ENCODE measurements at places on chromosomes 12 and 14.

GRCh38 chr14:46480817-46481216 lies 170.8 kb downstream of the RPL10L start:
- no peak for DNase-seq

GRCh38 chr12:12720672-12721161 lies 3.5 kb downstream of the CDKN1B start:
- DNase-seq, result no peak

- DNase-seq, result no peak
Observed at GRCh38 chr12:1878214-1878613, 40.2 kb downstream of the CACNA2D4 start.

- no peak for DNase-seq
Observed at GRCh38 chr14:61098721-61099120, 117.7 kb downstream of the SLC38A6 start.

GRCh38 chr12:7139200-7139599 lies 9.0 kb downstream of the CLSTN3 start:
- DNase-seq, result no peak

DNA sequence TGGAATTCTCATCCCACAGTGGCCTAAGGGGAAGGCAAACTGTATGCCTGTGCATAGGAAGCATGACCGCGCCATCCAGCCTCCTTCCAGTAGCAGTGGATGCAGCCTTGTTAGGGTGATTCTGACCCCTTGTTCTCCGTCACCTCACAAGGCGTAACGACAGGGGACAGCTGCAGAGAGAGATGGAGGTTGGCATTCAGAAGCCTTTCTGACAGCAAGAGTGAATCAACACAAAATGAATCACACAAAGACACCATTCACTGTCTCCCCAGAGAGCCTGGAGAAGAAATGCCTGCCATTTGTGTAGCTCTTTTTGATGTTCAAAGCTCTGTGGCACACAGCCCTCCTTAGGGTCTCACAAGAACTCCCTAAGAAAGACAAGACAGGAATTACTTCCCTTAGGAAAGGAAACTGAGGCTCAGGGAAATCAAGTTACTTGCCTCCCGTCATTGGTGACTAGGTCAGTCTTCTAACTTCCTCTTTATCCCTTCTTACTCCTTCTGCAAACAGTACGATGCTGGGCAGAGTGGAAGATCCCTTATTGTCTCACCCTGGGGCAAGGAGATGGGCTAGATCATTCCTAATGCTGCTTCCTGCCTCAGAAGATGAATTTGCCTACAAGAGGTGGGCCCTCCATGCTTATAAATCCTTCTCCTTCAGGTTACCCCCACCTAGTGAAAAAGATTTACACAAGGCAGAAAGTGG lies 280.9 kb downstream of the CACNA1C start:
- no peak for DNase-seq

DNA sequence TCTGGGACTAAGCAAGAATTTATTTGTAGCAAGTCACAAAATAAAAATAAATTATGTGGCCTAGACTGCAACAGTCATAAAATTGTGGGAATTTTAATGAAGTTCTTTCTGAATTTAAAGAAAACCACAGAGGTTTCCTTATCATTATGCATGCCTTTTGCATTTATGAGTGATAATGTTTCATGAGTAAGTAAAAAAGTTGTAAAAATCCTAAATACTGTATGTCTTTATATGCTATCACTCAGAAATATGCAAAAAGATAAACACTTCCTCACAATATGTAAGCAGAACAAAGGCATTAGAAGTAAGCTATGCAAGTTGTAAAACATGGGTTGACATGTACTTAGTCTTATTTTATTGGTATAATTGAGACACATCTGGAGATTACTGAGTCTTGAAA lies 239.4 kb upstream of the PDE3A start:
- DNase-seq, result no peak

GRCh38 chr12:62879691-62880090 lies 55.3 kb downstream of the PPM1H start:
- DNase-seq, result no peak

- DNase-seq, result no peak
Observed at GRCh38 chr14:55512421-55512820, 67.6 kb upstream of the KTN1 start.

DNA sequence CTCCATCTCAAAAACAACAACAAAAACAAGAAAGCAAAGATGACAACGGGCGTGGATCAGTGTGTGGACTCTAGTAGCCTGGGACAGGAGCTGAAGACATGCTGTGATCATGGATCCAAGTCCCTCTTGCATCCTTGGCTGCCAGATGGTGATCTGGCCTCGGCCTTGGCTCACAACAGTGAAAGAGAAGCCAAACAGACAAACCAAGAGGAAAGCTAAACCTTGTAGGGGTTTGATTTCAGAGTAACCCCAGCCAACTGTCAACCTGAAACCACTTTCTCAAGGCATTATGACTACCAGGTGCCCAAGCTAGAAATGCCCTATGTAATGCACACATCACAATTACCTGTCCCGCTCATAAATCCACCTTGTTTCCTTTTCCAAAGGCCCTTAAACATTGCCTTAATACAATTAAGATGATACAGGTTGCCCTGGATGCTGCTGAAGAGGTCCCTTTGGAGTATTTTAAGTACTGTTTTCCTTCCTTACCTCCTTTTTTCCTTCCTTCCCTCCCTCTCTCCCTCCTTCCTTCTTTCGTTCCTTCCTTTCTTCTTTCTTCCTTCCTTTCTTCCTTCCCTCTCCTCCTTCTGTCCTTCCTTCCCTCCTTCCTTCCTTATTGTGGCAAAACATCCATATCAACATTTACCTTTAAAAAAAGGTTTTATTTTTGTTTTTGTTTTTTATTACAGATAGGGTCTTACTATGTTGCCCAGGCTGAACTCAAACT lies 41.4 kb upstream of the NINJ2 start:
- peak; percentile 64 for DNase-seq

- no peak for DNase-seq
Observed at GRCh38 chr12:5232826-5233500, 189.3 kb downstream of the KCNA5 start.

GRCh38 chr12:132206046-132206434 lies 61.8 kb downstream of the NOC4L start:
- no peak for DNase-seq

DNA sequence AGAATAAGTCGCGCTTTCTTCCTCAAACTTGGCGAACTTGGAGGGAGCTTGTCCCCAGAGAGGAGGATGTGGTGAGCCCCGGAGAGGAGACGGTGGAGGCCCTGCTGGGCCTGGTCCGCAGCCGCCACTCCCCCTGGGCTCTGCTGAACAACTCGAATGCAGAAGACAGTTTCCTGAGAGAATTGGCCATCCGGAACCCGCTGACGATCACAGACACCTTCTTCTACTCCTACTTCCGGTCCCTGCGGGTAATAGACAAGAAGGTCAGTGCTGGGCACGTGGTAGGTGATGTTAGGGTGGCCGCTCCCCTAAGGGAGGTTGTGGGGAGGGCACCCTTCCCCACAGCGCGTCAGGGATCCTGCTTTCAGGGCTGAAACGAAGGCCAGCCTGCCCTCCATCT lies 1.6 kb downstream of the LRRC43 start:
- no peak for DNase-seq

DNA sequence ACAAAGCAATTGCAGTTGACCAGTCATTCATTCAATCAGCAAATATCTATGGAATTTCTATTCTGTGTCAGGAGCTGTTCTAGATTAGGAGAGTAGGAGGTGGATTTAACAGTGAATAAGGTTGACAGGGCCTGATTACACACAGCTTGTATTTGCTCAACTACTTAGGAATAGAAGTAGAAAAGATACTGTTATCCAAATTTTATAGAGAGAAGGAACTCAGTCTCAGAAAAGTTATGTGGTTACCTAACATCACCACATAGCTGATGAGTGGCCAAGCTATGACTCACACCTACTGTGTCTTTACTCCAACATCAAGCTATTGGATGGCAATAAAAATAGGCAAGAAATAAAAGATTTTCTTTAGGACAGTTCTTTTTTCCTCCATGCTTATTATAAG lies 374.8 kb downstream of the RMST start:
- no peak for DNase-seq

DNA sequence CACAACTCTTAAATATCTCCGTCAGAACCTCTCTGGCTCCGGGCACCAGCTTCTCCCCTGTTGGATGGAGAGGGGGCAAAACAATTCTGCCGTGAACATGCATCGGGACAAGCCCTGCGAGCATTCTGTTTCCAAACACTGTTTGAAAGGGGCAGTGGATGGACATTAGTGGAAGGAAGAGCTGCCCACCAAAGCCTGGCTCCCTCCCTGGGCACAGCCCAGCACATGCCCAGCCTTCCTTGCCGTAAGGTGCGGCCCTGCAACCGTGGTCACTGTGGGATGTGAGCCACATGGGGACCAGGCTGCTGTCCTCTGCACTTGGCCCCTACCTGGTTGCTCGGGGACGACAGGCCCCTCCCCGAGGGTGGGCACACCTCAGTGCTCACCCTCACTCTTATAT lies 54.0 kb downstream of the TRAFD1 start:
- no peak for DNase-seq

GRCh38 chr14:34742270-34743115 lies 28.1 kb upstream of the CFL2 start:
- DNase-seq, result peak; percentile 14

- no peak for DNase-seq
Observed at GRCh38 chr14:88562532-88562830, 356 bp upstream of the ZC3H14 start.

- no peak for DNase-seq
Observed at GRCh38 chr14:36428350-36428749, 91.7 kb downstream of the NKX2-1 start.

- no peak for DNase-seq
Observed at GRCh38 chr12:98788396-98788795, 143.3 kb downstream of the APAF1 start.

DNA sequence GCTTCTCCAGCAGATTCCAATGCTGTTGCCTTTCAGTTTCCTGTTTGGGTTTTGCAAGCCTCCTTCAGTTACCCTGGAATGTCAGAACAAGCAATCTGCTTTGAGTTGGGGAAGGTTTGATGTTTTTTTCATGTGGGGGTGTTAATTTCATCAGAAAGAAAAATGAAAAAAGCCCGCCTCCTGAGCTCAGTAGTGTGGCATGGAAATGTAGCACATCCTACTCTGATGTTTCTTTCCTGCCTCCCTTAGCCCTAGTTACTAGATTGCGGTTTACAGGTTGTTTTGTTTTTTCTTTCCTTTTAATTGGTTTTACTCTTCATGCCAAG lies 22.6 kb downstream of the IFNG-AS1 start:
- DNase-seq, result no peak

DNA sequence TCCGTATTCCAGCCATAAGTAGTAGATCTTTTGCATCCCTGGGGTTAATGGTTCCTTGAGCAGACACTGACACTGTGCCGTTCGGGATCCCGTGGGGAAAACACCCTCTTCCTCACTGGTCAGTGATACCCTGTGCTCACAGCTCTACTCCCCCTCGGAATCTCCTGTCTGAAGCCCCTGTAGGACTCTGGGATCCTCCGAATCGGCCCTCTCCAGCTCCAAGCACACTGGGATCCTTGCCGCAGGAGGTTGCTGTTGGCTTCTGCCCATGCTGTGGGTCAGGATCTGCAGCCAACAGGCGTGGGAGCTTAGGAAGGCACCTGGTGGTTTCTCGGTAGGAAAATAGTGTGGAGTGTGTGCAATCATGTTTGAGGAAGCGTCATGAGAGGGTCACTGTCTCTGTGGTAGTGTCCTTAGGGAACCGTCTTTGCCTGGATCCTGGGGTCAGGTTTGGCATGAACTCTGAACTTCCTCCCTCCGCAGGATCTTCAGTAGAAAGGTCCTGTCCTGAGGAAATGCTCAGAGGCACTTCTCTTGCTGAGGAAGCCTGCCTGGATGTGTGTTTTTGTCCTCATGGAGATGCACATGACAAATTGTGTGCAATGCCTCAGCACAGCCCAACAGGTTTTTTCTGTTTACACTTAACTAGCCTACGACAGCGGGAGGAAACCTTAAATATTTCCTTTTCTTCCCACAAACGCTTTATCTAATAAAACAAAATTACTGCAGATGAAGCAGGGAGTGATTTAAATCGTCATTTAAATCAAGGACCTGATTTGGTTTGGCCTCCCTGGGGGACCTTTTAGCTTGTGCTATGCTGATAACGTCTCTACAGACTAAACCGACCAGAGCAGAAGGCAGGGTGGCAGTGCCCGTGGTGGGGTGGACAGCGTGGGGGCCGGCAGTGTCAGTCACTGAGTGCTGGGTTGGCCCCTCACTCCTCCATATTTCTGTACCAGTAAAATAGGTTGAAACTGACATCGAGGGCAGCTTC lies 18.7 kb downstream of the FBXL14 start:
- no peak for DNase-seq

- no peak for DNase-seq
Observed at GRCh38 chr12:78181544-78182162, 351.0 kb downstream of the NAV3 start.

DNA sequence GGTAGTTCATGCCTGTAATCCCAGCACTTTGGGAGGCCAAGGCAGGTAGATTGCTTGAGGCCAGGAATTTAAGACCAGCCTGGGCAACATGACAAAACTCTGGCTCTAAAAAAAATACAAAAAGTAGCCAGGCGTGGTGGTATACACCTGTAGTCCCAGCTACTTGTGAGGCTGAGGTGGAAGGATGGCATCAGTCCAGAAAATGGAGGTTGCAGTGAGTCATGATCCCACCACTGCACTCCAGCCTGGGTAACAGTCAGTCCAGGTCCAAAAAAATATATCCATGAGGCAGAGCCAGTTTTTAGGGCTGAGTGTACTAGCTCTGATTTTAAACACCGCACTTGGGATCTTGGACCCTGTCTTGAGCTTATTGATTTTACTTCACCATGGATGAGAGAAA lies 30.6 kb upstream of the FICD start:
- no peak for DNase-seq

- DNase-seq, result no peak
Observed at GRCh38 chr12:65279369-65280112, 1.1 kb downstream of the MSRB3 start.

DNA sequence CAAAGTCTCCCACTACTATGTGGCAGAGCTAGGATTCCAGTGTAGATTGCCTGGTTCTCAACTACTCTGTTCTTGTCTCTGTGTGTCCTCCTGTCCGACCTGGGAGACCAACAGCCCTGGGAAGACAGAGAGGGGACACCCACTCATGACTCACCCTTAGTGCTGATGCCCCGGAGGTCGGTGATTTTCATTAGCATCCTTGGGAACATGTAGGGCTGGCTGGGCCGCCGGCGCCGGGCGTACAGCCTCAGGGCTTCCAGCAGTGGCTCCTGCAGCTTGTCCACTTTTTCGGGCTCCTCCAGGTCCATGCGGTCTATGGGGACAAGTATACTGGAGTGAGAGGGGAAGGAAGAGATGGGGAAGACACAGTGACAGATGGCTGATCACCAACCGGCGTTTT lies 5.9 kb upstream of the ITGB7 start:
- no peak for DNase-seq

- no peak for DNase-seq
Observed at GRCh38 chr12:45879363-45879895, 110.9 kb downstream of the SCAF11 start.

- no peak for DNase-seq
Observed at GRCh38 chr14:95472819-95473251, 43.6 kb downstream of the SYNE3 start.

- no peak for DNase-seq
Observed at GRCh38 chr12:126581655-126582054, 1516.4 kb downstream of the AACS start.

DNA sequence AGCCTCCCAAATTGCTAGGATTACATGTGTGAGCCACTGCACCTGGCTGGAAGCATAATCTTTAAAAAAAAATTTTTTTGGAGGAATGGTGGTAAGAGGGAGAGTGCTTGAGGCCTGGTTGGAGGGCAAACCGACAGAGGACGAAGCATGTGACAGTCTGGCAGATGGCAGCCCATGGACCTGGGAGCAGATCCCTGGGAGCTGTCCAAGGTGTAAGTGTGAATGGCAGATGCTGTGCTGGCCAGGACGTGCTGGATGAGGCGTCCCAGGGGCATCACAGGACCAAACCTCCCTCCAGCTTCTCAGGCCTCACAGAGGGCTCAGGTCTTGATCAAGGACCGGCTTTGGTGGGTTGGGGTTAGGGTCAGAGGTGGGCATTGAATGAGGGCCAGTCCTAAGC lies 128.4 kb upstream of the NCOR2 start:
- DNase-seq, result no peak

Measured in T-helper 2 cell (primary cell).